HEK293T (cell line): ENCODE measurements at places on chromosomes 12 and 14.
A peak's percentile ranks its signal among the peaks of the same experiment; 100 is the strongest.

DNA sequence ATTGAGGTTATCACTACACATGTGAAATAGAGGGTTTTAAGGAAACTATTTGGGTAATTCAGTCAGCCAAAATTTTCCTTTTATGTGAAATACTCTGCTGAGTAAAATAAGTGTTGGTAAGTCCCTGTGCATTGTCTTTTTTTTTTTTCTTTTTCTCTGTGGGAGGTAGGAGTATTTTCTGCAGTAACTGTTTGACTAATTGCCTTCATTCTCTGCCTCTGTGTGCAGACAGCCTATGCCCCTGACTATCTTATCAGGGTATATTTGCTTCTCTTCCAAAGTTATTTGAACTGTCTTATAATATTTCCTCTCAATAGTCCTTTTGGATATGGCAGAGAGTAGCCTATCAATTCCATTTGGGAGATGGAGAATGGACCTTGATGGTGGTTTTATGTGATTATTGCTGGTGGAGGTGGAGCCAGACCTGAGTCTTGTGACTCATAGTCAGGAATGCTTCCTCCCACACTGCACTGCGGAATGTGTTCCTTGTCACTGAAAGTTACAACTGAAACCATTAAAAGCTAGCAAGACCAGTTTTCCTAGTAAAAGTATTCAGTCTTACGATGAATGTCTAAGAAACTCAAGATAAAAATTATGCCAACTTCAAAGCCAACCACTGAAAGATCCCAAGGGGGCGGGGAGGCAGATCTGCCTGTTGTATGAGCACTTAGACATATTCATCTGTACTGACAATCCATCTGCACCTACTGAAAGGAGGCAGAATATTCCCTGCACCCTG is 40.9 kb upstream of the STXBP6 start:
- no peak for DNase-seq

DNA sequence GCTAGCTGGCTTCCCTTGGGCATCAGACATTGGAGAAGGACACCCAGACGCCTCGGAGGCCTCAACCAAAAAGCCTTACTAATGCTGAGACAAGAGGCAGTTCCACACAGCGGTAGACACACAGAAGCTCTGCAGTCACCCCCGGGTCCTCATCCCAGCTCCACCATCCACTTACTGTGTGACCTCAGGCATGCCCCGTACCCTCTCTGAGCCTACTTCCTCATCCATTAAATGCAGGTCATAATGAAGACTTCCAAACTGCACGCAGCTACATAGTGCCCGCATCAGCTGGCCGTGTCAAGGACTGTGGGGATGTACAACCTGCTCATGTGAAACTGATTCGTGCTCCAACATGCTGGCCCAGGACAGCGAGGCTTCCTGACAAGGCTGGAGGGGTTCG is 72.3 kb downstream of the KDM2B start:
- DNase-seq: no peak

GRCh38 chr14:45201905-45202304 is 51.1 kb downstream of the MIS18BP1 start:
- peak; percentile 8 for DNase-seq

- no peak for DNase-seq
Observed at GRCh38 chr12:58906917-58907316, 13.4 kb downstream of the LRIG3 start.

- DNase-seq: no peak
Observed at GRCh38 chr12:116390401-116391335, 113.2 kb upstream of the MED13L start.

- DNase-seq: no peak
Observed at GRCh38 chr14:39763402-39763890, 331.2 kb upstream of the FBXO33 start.

DNA sequence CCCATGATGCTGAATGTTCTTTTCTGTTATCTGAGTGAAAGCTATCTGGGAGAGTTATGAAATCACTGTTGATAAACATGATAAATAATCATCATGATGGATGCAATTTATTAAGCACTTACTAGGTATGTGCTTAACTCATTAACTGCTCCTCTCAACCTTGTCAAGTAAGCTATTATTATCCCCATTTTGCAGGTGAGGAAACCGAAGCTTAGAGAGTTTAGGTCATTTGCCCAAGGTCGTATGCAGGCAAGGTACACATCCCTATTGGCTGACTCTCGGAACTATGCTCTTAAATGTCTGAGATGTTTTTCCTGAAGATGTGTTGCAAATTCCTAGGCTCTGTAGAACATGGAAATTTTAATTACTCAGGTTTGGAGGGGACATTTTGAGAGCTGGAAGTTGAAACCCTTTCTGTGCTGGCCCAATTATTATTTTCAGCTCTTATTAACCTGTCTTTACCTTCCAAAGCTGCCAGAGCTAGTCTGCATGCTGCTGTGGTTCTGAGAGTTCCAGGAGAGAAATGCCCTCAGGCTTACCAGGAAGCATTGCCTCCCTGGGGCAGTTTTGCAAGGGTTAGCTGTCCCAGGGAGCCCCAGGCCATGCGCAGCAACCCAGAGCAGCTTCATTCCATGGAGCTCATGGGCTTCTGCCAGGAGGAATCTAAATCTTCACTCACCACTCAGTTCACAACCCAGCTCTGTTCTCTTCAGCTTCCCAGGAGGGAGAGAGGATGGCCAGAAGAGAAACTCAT is 55.6 kb upstream of the OAS1 start:
- DNase-seq: no peak

DNA sequence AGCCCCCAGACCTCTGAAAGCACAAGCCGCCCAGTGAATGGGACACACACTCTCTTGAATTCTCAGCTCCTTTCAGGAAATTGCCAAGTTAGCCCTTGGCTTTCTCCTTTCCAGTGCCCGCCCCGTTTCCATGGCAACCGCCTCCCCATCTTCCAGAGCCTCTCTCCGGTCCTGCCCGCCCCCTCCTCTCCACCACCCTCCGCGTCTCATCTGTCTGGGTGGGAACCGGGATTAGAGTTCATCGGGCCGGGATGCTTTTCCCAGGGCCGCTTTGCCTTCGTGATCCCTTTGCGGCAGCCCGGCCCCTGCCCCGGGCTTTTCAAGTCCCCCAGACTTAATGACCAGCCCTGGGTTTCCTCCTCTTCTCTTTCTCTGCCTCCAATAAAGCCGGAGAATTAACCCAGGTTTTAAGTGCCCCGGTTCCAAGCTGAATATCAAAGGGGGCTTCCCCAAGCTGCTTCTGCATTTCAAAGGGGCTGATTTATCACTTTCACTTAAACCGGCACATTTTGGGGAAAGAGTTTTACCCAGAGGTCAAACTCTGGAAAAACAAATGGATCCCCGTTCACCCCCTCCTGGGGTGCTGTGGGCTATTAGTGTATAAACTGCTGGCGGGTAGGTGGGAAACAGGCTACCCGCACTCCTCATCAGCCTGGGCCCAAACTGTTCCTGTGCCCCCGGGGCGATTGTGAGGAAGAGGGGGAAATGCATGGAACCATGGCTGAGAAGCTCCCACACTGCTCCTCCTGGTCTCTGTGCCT is 101.7 kb downstream of the ZFP36L1 start:
- DNase-seq: no peak

GRCh38 chr12:8639936-8640335 is 22.7 kb downstream of the MFAP5 start:
- DNase-seq: no peak

- no peak for DNase-seq
Observed at GRCh38 chr12:118145798-118146156, 9.9 kb downstream of the PEBP1 start.

DNA sequence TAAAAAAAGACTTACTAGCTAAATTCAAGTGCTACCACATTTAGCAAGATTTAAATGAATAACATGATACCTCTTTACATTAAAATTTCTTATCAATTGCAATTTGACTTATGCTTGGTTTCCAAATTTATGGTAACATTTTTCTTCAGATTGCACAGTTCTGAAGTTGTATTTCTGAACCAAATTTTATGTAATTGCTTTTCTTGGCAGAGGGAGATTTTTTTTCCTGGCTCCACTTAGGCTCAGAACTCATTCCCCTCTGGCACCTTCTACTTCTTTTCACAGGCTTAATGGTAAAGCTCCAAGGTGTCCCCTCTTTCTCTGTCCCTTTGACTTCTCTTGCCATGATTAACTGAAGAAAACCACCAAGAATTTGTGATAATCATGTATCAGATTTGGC is 99.8 kb upstream of the TMTC1 start:
- DNase-seq: no peak

- no peak for DNase-seq
Observed at GRCh38 chr12:19437996-19438395, 1.3 kb upstream of the AEBP2 start.

DNA sequence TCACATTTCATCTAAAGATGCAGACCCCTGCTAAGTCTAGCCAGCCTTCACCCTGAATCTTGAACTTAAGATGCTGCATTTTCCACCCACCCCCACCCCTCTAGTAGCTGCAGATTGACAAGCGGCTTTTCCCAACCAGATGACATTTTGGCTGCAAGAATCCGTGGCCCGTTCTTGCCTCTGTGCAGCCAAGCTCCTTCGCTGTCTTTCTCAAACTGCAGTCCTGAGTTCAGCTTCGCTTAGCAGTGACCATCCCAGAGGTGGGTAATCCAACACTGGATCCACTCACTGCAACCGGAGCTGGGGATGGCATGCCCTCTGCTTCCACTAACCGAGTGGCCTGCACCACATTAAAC is 765 bp upstream of the NFYB start:
- no peak for DNase-seq

GRCh38 chr14:70359076-70359424 is 433 bp downstream of the COX16 start:
- DNase-seq: no peak

- no peak for DNase-seq
Observed at GRCh38 chr12:112963227-112963861, 15.0 kb upstream of the OAS2 start.

DNA sequence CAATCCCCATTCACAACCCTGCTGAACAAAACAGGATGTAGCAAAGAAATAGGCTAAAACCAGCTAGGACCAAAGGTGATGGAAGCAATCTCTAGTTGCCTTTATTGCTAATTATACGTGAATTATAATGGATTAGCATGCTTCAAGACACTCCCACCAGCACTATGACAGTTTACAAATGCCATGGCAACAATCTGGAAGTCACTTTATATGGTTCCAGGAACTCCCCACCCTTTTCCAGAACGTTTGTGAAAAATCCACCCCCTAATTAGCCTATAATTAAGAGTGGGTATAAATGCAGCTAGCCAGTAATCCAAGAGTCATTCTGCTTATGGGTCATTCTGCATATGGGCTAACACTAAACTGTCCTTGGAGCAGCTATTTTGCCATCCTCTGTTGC is 328.7 kb downstream of the FLRT2 start:
- no peak for DNase-seq
